T-cell (primary cell): ENCODE measurements at places on chromosomes 12 and 14. TPM values are rescaled to one million over a fixed set of nuclear protein-coding genes. Genes with fewer than 3 reads are reported as not detected.
A peak's percentile ranks its signal among the peaks of the same experiment; 100 is the strongest.

The SALL2 gene
- 4.5 TPM for total RNA-seq

The GALNT6 gene
- 16.1 TPM for total RNA-seq

The C12orf50 gene
- 0.10 TPM for total RNA-seq

The CACNB3 gene
- total RNA-seq = 8.9 TPM

The ANO2 gene
- total RNA-seq = not detected

The FAR2 gene
- total RNA-seq = 4.9 TPM

The PLEKHD1 gene
- 0.40 TPM for total RNA-seq

The GLI1 gene
- total RNA-seq = 1.6 TPM

The CCDC197 gene
- not detected for total RNA-seq

The FGD6 gene
- 1.9 TPM for total RNA-seq

The SERPINA1 gene
- total RNA-seq = 11.1 TPM

The BDKRB1 gene
- total RNA-seq = not detected

The MIPOL1 gene
- total RNA-seq = 0.29 TPM

The FAM186B gene
- 0.32 TPM for total RNA-seq

The KLHL33 gene
- total RNA-seq = 0.49 TPM

- DNase-seq = no peak
These were observed 16.2 kb downstream of the NOXRED1 start for GRCh38 chr14:77407158-77407557.

GRCh38 chr12:57152639-57153038 lies 5.2 kb upstream of the LRP1-AS start:
- no peak for DNase-seq

- DNase-seq = no peak
These were observed 82.1 kb downstream of the B4GALNT3 start for GRCh38 chr12:541676-542324.

- DNase-seq = no peak
These were observed 12.4 kb downstream of the LUM start for GRCh38 chr12:91098941-91099340.

DNA sequence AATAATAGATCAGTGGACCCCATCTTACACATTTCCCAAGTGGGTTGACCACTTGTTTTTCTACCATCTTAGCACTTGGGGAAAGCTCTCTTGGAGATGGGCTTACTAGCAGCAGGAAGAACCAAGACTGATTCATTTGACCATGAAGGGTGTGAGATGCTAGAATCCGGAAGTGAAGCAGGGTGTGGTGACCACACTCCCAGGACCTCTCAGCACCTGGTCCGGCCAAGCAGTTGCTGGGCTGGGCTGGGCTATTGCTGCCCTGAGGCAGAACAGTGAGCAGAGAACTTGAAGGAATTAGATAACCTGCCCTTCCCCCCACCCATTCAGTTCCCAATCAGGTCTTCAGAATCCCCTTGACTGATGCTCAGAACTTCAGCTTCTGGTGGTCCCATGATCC lies 24.4 kb downstream of the ADCY6 start:
- DNase-seq = no peak

GRCh38 chr12:107129315-107129930 lies 36.1 kb upstream of the CRY1 start:
- no peak for DNase-seq

DNA sequence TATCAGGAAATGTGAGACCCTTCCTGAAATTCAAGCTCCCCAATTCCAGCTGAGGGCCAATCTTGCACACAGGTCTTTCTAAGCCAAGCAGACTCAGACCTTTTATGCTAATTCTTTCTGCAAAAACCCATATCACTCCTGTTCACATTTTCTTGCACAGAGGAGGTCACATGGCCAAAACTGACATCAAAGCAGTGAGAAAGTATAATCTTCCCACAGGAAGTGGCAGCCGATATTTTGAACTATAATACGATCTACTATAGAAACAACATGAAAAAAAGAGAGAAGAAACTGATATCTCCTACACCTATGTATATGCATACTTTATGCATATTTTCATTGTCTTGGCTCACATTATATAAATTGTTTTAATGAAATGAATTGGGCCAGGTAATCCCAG lies 132.9 kb upstream of the SSTR1 start:
- DNase-seq = peak; percentile 15

GRCh38 chr14:51224551-51224950 lies 15.5 kb upstream of the TMX1 start:
- DNase-seq = no peak

DNA sequence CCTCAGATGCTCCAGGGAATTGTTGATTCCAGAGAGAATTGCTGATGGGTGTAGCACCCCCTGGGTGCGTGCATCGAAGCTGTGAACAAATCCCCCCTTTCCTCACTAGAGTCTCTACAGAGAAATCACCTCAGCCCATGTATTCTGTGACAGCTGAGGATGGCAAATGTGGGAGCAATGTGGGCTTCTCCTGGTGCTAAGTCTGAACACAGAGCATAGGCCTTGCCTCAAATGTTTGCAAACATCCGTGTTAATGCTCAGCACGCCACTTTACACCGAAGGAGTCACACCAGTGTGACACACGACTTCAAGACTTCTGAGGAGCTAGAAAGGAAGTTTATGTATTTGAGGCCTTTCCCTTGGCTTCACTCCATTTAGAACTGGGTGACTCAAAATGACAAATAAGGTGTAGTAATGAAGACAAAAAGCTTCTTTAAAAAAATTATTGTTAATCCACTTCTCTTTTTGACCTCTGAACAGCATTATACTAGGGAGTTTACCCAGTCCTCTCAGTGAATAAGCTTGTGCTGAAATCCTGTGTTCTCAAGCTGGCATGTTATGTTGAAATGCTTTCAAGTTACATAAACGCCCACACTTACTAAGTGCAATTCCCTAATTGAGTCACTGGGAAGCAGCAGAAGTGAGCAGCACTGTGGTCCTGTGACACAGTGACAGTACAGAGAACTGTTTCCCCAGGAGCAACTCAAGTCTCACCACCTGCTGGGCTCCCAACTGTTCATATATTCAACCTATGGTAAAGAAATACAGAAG lies 92.9 kb downstream of the FAR2 start:
- no peak for DNase-seq

GRCh38 chr12:785706-786105 lies 33.3 kb downstream of the WNK1 start:
- DNase-seq = no peak

GRCh38 chr14:90536092-90536491 lies 139.3 kb downstream of the CALM1 start:
- no peak for DNase-seq

- DNase-seq = no peak
These were observed 86.5 kb downstream of the CAND1 start for GRCh38 chr12:67355428-67356379.

GRCh38 chr12:125186471-125187147 lies 121.4 kb downstream of the AACS start:
- DNase-seq = no peak
